ENCODE measurements at places on chromosomes 7 and 10.

GRCh38 chr10:11223507-11224140 is 206.0 kb downstream of the CELF2 start:
- DNase-seq: no peak

DNA sequence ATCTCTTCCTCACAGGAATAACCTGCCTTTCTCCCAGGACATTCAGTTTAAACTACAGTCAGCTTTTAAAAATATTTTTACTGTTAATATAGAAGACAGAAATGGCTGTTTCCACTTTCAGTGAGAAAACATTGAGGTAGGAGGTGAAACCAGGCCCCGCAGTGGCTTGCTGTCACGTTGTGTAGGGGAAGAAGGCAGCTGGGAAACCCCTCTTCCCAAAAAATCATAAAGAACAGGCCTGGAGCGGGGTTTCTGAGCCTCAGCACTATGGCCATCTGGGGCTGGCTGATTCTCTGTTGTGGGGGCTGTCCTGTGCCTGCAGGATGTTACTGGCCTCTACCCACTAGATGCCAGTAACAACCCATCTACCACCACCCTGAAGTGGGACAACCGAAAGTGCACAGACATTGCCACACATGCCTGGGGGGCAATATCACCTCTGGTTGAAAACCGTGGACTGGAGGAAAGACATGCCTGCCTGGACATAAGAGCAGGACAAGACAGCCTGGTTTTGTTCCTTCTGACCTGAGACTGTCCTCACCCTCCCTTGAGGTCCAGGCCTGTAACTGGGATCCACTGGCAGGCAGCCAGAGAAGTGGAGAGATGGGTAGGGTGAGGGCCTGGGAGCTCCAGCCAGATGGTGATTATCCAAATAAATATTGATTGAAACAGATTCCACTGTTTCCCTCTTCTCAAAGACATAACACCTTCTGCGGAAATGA is 43.9 kb downstream of the KCNH2 start:
- DNase-seq: no peak

DNA sequence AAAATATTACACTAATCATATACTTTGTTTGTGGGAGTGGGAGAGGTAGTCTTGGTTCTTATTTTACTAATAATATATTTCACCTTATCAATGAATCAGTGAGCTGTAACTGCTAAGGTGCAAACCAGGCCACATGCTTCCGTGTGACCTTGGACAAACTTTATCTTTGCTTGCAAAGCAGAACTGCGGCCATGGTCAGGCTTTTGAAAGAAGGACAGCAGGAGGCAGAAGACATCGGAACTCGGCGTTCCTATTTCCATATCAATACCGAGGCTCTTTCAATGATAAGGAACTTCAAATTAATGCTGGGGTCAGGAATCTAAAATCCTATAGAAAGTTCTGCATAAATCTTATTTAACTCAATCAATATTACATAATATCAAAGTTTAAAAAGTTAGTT is 491.9 kb upstream of the PFKP start:
- no peak for DNase-seq

DNA sequence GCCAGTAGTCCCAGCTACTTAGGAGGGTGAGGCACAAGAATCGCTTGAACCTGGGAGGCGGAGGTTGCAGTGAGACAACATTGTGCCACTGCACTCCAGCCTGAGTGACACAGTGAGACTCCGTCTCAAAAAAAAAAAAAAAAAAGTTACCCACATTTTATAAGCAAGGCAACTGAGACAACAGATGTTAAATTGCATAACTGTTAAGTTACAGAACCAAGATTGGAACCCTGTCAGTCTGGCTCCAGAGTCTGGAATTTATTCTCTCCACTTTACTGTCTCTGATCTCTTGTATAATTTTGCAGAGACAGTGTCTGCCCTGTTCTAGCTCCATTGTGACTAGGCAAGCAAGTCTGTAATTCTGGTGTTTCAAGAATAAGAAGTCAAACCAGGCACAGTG is 6.2 kb upstream of the ITGB1 start:
- DNase-seq: no peak

DNA sequence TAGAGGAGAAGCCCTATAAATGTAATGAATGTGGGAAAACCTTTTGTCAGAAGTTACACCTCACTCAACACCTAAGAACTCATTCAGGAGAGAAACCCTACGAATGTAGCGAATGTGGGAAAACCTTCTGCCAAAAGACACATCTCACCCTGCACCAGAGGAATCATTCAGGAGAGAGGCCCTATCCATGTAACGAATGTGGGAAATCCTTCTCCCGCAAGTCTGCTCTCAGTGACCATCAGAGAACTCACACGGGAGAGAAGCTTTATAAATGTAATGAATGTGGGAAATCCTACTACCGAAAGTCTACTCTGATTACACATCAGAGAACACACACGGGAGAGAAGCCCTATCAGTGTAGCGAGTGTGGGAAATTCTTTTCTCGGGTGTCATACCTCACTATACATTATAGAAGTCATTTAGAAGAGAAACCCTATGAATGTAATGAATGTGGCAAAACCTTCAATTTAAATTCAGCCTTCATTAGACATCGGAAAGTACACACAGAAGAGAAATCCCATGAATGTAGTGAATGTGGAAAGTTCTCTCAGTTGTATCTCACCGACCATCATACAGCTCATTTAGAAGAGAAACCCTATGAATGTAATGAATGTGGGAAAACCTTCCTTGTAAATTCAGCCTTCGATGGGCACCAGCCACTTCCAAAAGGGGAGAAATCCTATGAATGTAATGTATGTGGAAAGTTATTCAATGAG is 18.9 kb downstream of the RBAK start:
- DNase-seq: no peak

GRCh38 chr10:6928586-6928985 is 348.5 kb upstream of the PRKCQ start:
- no peak for DNase-seq

GRCh38 chr10:4545062-4545461 is 280.9 kb upstream of the AKR1E2 start:
- no peak for DNase-seq

GRCh38 chr10:98790817-98791216 is 344.1 kb upstream of the HPS1 start:
- no peak for DNase-seq

DNA sequence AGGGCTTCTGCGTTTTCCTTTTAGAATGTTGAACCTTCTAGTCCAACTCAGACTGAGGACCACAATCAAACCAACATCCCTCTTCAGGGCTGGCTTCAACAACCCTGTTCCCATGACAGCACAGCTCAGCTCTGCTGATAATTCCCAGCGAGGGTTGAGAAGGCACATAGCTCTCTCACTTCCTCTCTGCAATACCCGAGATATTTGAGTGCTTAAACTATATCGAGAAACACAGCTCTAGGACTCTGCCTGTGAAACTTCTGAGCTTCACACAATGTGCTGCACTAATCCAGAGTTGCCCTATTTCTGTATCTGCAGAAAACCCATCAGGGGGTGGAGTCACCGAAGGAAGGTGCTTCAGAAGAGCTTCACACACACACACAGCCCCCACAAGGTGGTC is 1.6 kb upstream of the ADARB2 start:
- DNase-seq: no peak

DNA sequence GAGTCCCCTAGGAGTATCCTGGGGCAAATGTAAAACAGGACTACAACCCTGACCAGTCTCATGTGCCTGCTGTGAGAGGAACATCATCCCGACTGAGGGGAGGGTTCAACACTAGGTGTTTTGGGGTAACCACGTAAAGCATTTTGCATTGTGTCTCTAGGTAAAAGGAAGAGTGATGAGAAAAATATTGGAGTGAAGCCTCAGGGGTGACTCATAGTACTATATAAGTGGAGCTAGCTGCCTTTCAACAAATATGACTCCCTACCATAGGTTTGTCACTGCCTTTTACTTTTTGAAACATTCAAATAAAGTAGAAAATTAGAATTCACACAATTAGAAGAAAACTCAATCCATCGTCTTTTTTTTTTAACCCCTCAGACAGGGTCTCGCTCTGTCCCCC is 2.6 kb upstream of the CAMK2G start:
- DNase-seq: no peak
